ENCODE measurements at places on chromosomes 3 and 15.

DNA sequence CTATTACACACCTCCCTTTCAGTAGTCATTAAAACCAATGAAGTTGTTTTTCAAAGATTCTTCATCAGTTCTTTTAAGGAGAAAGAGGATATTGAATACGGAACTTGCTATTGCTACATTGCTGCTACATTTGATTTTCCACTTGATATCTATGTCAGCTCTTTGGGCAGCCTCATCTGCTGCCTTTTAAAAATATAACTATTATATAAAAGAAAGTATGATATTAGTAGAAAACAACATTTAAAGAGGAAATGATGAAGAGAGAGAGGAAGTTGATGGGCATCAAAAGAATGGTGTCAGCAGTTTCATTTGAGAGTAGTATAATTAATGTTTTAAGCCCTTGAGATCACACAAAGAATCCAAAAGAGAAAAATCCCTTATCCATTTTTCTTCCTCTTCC is 171.4 kb downstream of the NFKBIZ start:
- no peak for DNase-seq

DNA sequence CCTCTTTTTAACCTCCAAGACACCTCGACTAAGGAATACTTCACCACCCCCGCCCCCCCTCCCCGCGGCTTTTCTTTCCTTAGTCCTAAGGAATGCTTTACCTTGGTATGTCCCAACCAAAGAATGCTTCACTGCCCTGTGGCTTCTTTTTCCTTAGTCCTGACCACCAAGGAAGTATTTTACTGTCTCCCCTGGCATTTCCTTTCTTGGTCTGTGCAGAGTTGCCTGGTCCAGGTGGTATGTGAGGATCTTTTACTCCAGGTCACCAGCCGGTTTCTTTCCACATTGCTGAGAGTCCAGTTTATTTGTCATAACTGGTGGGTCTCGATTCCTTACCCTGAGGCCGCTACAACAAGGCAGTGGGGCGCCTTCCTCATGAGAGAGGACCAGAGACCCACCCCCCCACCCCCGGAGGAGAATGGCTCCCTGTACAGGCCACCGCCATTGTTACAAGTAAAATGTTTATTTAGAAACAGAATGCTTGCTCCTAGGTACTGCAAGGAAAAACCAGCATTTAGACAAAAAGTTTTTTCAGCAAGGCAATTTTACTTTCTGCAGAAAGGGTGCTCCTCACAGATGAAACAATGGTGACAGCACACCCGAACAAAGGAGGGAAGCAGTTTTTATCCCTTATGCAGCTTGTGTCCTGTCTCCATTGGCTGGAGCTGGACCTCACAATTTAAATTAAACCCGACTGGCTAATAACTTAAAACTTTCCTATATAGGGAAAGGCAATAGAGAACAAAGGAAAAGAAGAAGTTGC is 23.1 kb upstream of the MTHFS start:
- DNase-seq = no peak

DNA sequence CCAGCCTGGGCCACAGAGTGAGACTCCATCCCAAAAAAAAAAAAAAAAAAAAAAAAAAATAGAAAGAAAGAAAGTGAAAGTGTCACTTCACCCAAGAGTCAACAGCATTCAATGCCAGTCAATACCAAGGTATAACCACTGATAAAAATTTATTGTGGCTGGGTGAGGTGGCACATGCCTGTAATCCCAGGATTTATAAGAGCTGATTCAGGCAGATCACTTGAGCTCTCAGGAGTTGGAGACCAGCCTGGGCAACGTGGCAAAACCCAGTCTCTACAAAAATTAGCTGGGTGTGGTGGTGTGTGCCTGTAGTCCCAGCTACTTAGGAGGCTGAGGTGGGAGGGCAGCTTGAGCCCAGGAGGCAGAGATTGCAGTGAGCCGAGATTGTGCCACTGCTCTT is 46.5 kb upstream of the PIK3CB start:
- DNase-seq = no peak

- no peak for DNase-seq
Measured at GRCh38 chr15:32717426-32718226, at the start of gene GREM1. GREM1 (plus strand) TSS chr15:32718004; CDS start chr15:32730691, 12,687 bp downstream.

- DNase-seq = no peak
Measured at GRCh38 chr15:62572797-62573196, 407.7 kb upstream of the C2CD4B start.

DNA sequence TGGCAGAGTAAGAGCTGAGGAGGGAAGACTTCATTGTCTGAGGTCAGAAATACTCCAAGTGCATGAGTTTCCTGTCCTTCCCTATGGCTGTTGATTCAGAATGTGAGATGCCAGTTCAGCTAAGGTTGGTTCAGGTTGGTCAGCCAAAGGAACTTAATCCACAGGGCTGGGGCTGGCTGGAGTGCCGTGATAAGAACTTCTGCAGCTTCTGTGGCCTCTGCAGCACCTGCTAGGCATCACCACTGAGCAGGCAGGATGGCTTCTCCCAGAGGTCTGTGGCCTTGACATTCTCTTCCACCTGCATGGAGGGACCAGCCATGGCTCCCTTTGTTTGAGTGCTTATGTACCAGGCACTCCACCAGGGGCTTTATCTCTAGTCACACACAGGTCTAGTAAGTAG is 109.5 kb upstream of the PLXNA1 start:
- no peak for DNase-seq

DNA sequence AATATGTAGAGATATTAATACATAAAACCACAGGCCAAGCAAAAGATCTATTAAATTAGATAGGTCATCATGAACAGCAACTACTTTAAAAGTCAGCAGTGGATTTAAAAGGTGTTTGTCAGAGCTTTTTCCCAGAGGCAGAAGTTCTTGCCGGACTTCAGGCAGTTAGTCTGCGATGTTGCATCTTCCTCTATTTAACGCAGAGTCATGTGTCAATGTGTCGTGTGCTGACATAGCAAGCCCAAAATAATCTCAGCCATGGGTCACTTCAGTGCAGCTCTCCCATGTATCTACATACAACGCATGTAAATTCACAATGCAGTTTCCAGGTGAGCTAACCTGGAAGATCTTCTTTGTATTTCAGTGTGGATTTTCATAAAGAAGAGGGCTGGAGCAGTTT is 8.0 kb upstream of the TMEM212 start:
- DNase-seq = no peak

DNA sequence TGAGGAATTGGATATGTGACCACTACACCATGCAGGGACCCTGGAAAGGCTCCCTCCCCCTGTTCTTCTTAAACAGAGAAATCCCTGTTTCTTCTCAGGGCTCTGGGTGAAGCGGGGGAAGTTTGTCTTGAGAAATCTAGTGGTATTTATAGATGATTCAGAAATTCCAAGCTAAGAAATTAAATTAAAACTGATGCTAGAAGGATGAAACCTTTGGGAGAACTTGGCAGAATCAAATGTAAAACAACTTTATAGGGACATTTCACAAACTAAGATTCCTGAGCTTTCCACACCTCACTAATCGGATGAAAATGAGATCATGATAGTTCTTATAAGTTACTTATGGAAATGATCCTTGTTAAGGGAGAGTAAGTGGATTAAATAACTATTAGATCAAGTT is 54.2 kb downstream of the FBXL2 start:
- no peak for DNase-seq

- DNase-seq = peak; percentile 35
Measured at GRCh38 chr15:50046159-50046558, 72.9 kb downstream of the ATP8B4 start.

GRCh38 chr3:193873426-193874201 is 262.3 kb upstream of the HES1 start:
- DNase-seq = no peak

DNA sequence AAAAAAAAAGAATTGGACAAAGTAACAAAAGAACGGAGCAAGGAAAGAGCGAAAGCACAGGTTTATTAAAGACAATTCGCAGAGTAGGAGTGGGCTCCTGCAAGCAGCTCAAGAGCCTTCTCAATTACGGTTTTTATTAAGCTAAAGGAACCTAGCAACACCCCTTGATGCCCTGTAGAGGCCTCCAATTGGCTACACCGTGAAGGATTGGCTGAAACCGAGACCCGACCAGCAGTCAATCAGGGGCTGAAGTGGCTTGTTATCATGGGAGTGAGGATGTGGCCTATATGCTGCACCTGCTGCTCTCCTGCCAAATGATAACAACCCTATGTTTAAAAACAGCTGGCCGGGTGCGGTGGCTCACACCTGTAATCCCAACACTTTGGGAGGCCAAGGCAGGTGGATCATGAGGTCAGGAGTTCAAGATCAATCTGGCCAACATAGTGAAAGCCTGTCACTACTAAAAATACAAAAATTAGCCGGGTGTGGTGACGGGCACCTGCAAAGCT is 20.4 kb upstream of the AP3B2 start:
- DNase-seq = no peak

DNA sequence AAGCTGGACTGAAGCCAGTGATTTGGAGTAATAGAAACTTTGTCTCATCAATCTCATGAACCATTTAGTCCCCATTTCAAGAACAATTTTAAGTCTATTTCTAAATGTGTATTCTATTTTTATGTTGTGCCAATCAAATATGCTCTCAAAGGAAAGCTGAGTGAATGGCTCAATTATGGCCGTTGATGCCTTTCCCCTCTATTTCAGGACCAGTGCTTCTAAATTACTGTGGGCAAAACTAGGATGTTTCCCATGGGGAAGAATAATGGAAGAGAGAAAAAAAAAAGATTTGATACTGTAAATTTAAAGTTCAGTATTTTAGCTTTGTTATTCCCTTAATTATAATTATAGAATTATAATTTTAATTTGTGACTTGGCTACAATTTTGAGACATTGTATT is 110.1 kb downstream of the CADM2 start:
- no peak for DNase-seq

DNA sequence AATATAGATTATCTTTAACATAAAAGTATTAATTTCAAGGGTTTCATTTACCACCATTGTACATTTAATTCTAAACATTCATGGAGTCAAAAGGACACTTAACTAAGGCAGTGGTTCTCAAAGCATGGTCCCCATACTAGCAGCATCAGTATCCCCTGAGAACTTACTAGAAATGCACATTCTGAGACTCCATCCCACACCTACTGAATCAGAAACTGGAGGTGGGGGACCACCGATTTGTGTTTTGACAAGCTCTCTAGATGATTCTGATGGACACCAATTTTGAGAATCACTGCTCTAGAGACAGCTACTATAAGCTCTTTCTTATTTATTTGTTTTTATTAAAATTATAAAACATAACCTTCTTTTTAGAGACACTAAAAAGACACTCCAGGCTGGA is 34.0 kb downstream of the SENP5 start:
- no peak for DNase-seq

GRCh38 chr3:121914081-121914998 is 20.1 kb downstream of the SLC15A2 start:
- no peak for DNase-seq

GRCh38 chr3:192229866-192230265 is 497.5 kb downstream of the FGF12 start:
- DNase-seq = no peak

GRCh38 chr15:89785064-89785773 is 9.1 kb downstream of the MESP2 start:
- DNase-seq = no peak

GRCh38 chr15:62344806-62345539 is 179.9 kb upstream of the C2CD4B start:
- peak; percentile 18 for DNase-seq

GRCh38 chr15:69782809-69783208 is 314.9 kb downstream of the TLE3 start:
- DNase-seq = no peak

DNA sequence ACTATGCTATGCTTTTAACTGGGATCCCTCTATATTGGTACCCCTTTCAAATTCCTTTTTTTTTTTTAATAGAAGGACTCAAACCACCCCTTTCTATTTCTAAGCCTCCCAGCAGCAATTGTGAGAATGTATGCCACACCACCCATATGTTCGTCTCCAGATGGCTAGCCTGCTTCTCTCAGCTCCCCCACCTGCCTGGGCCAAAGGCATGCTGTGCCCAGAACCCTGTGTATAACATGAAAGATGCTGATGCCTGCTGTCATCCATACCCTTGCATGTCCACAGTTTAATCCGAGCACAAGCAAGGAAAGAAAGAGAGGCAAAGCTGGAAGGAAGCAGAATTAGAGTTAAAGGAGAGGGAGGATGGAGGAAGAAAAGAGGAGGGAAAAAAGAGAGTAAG is 159.5 kb upstream of the CNTN6 start:
- no peak for DNase-seq

Measured in immature natural killer cell (primary cell).